AG10803 (cell line): ENCODE measurements at places on chromosomes 1 and 21.

GRCh38 chr1:119653839-119654170 lies 5.7 kb upstream of the ZNF697 start:
- DNase-seq = peak; percentile 85

DNA sequence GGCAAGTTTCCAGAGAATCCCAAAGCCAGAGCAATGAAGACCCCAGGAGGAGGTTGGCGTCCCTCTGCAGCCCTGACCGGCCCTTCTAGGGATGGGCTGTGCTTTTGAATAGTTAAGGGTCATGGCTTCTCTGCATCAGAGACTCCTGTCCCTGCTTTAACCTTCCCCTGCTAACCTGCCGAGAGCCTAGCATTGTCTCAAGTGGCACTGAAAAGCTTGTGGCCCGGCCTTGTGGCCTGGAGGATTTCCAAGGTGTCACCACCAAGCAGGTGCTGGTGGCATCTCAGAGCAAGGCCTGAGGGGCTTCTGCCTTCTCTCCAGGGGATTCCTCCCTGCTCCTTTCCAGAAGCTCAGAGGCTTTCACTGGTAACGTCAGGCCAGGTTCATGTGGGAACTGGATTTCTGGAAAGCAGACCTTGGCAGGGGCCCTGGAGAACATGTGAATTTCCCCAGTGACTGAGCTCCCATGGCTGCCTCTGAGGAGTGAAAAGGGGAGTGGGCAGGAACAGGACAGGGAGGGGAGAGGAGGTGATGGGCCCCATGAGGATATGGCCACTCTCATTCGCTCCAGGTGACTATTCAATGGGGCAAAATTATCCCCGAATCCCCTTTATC lies 409.9 kb downstream of the PTPRU start:
- no peak for DNase-seq

DNA sequence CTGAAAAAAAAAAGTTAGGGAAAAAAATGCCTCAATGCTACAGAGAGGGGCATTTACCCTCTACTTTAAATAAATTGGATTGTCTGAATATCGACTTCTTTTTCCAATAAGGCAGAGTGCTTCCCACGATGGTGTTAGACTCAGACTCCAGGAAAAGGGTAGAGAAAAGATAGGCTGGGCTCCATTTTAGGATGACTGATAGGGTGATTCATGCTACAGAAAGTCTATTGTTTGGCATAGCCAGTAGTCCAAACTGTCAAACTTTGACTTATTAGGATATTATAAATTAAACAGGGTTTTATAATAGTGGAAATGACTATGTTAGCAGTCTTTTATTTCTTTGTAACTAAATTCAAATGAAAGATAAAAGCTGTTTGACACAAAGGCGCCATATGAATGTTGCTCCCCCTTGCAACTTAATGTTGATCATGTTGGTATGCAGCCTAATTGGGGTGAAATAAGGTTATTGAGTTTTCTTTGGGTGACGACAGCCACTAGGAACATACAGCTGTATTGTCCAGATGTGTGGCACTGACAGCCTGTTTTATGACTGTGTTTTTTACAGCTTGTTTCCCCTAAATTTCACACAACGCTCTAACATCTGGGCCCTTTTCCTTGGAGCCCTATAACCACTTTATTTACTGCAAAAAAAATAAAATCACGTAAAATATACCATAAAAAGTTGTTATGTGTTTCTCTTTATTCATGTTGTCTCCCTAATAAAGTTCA lies 69.3 kb downstream of the SPAG17 start:
- DNase-seq = no peak

GRCh38 chr1:227225715-227226346 lies 92.5 kb downstream of the CDC42BPA start:
- peak; percentile 47 for DNase-seq

DNA sequence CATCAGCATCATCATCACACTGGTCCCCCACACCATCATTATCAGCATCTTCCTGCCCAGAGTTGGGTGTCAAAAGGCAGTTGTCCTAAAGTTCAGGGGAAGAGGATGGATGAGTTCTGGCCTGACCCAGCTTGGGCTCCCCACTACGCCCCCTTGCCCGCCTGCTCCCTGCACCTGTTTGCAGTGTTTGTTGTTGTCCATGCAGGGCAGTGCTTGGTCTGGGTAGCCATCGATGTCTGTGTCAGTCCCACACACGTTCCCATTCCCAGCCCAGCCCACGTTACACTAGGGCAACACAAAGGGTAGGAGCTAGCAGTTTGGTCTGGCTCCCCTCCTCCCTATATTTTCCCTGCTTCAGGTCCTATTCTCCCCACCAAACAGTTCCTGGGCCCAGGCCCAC lies 6.8 kb downstream of the THBS3 start:
- no peak for DNase-seq

- peak; percentile 58 for DNase-seq
These were observed 21.6 kb downstream of the MECR start for GRCh38 chr1:29209173-29209572.

DNA sequence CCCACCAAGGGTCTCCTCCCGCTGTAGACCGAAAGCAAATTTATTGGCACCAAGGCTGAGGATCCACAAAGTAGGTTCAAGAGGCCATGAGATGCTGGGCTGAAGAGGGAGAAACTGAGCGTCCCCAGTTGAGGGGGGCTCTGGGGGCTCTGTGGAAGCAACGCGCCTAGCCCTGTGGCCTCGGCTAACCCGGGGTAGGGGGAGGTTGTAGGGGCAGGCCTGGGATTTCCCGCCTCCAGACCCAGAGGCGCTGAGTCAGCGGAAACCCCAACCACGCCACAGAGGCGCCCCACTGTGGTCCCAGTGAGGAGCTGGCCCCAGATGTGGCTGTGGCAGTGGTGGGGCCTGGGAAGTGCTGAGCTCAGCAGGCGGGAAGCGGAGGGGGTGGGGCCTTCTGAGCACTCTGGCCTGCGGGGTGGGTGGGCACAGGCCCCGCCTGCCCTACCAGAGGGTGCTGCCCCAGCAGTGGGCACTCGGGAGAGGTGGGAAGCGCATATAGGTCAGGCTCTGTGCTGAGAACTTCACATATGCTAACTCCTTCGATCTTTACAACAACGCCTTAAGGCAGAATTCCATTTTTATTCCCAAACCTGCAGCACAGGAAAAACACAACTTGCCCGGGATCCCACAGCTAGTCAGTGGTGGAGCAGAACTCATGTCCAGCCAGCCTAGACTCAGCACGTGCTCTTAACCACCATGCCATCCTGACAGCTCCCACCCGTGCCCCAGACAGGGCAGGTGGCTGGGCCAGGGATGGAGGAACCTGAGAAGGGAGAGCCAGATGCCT lies 1.5 kb upstream of the COL16A1 start:
- peak; percentile 64 for DNase-seq

DNA sequence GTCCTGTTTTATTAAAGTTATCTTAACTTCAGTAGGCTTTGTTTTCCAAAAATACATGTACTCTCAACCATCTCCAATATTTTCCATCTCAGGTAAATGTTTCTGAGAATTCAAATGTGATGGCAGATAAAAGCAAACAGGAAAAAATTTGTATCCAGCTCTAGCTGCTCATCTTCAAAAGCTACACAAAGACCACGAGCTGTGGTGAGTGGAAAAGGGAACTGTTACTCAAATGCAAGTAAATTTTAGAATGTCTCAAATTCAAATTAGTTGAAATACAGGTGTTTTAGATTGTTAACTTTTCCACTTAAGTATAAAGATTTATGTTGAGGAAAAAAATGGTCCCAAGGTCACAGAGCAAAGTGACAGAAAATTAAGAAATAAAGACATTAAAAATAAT lies 216.0 kb downstream of the SLC45A1 start:
- DNase-seq = no peak

DNA sequence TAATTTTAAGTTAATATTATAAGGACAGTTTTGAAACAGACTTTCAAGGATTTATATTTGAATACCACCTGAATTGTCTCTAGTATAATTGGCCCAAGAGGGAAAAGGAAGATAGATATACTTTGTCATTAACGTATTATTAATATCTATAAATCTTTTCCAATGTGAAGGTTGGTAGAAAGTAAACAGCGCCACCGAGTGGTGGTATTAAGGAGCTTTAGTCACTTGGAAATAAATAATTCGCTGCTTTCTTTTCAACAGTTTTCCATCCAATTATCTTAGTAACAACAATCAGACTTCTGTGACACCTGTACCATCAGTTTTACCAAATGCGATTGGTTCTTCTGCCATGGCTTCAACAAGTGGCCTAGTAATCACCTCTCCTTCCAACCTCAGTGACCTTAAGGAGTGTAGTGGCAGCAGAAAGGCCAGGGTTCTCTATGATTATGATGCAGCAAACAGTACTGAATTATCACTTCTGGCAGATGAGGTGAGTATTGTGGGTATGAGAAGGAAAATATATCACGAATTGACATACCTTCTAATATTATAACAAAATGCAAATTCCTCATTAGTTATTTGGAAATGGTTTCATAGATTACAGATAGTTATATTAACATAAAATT lies 37.7 kb downstream of the SH3GLB1 start:
- peak; percentile 25 for DNase-seq

DNA sequence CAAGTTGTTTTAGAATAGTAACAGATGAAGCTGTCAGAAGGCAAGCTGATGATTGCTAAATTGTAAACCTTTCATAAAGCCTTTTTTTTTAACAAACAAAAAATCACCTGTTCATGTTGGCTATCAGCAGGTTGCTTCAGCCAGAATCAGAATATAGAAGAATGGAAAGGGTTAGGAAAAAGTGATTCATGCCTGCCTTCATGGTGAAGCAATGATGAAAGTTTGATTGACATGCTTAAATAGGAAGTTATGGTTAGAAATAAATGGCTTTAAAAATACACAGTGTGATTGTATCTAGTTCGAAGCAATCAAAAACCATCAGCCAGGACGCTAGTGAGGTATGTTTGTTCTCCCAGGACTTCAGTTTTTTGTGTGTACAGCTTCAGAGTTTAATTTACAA lies 37.9 kb downstream of the GABPA start:
- no peak for DNase-seq

DNA sequence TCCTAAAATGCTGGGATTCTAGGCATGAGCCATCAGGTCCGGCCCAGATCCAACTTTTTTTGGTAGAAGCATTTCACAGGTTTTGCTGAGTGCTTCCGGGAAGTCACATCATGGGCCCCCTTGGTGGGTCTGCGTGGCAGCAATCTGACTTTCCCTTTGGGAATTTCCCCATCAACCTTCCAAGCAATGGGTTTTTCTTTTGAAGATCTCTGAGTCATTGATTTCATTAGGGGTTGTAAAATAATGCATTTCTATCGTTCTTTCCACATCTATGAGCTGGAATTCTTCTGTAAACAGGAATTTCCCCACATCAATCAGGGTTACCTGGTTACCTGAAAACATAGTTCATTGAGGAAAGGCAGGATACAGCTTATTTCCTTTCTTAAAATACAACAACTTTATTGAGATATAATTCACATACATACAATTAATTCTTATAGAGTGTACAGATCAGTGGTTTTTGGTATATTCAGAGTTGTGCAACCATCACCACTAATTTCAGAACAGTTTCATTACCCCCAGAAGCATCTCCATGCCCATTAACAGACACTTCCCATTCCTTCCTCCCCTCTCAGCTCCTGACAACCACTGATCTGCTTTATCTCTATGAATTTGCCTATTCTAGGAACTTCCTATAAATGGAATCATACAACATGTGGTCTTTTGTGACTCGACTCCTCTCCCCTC lies 9.9 kb upstream of the ZBTB17 start:
- DNase-seq = peak; percentile 55

DNA sequence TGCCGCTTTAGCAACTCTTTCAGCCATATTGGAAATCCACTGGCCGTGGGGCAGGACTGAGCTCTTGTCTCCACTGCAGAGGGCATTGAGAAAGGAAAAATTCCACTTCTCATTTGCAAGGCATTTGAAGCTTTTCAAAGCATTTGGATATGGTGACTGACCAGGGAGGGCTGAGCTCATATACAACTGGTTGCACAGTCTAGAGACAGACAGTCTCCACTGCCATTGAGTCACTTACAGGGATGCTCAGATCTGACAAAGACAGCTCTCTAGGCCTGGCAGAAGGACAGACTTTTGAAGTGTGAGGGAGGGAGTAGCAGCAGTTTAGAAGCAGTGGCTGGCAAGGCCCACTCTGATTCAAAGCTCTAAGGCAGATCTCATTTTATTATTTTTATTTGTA lies 24.2 kb downstream of the NCF2 start:
- peak; percentile 3 for DNase-seq

GRCh38 chr1:192524223-192524622 lies 51.4 kb upstream of the RGS1 start:
- DNase-seq = peak; percentile 39

- DNase-seq = no peak
These were observed 22.9 kb upstream of the LY9 start for GRCh38 chr1:160773093-160773492.

GRCh38 chr1:109249654-109250401 lies 489 bp downstream of the CELSR2 start:
- no peak for DNase-seq

GRCh38 chr1:98210563-98210962 lies 289.7 kb upstream of the DPYD start:
- no peak for DNase-seq

DNA sequence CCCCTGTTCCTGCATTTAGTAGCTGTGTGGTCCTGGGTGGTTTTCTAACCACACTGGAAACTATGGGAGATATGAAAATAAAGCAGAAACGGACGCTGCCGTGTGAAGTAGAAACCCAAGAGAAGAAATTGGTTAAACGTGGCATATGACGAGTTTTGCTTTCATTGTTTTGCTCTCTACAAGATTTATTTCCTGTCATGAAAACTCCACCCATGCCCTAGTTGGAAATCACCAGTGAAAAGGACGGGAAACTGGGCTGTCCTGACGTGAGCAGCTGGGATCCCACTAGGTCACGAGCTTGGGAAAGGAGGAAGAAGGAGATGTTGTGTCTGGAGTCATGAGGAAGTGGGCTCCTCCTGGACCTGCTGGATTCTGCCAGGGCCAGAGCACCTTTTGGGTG lies 120.8 kb upstream of the GADD45A start:
- DNase-seq = peak; percentile 84
